ENCODE measurements at places on chromosomes 5 and 9.

DNA sequence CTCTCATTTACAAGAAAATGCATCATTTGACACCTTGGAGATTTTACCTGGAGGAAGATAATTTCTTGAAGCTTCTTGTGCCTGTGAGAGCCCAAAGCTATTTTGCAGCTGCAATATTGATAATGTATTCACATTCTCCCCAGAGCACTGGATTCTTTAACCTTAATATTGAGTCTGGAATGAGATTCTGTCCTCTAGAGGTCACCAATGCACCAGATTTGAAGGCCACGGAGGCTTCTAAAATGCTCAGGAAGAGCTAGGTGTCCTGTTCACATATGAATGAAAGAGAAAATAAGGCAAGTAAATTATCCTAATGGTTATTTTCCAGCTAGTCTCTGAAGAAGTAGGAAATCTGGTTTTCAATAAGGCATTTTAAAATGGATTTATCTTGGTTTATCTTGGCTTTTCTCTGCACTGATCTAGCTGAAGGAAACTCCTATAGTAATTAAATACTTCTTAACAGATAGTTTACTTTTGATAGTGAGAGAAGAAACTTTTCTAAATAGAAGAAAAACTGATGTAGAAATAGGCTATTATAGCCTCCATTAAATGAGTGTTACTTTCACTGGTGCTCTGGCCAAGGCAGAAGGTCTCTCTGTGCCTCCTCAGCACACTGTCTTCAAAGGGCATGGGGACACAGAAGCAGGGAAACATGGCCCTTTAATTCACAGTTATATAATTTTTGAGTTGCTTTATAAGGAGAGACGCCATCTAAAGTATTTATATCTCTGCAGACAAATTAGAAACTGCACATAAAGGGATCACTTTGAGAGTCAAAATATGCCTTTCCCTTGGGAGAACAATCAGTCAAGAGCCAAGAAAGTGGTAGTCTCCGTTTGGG is 297.0 kb upstream of the ACTBL2 start:
- DNase-seq = peak; percentile 53

GRCh38 chr9:16683326-16683725 is 187.1 kb downstream of the BNC2 start:
- no peak for DNase-seq

DNA sequence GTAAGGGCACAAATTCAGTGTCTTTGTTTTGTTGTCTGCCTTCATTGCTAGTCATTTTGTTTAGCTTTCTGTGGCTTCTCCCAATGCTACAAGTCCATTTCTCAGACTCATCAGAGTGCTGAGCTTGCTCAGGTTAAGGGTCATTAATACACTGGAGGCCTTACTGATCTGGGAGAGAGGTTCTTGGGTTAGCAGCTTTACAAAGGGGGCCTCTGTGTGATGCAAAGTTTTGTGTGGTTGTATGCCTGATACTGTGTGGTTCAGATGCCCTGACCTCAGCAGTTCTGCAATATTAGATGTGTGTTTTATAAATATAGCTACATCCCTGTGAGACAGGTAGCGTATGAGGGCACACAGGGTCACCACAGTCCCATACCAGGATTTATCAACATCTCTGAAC is 34.8 kb upstream of the SMARCA2 start:
- no peak for DNase-seq

- DNase-seq = peak; percentile 95
These were observed 65.4 kb upstream of the GARNL3 start for GRCh38 chr9:127199001-127199791.

GRCh38 chr9:38079461-38080031 is 10.5 kb upstream of the SHB start:
- DNase-seq = no peak

DNA sequence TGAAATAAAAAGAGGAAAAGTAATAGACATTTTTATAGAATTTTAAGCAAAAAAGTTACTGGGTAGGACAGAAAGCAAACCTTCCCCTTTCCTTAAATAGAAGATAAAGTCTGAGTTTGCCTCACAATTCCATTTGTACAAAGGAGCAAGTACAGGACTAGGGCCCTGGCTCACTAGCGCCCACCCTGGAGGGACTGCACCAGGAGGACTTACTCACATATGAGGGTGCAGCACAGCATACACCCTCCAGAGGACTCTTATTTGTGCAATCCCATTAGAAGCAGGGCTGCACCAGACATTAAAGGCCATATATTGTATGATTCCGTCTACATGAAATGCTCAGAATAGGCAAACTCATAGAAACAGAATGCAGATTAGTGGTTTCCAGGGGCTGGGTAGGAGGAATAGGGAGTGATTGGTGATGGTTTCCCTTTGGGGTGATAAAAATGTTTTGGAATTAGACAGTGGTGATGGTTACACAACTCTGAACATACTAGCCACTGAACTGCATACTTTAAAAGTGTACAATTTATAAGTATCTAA is 4.5 kb downstream of the REEP5 start:
- DNase-seq = no peak

Measured in ELF-1 (cell line).